Gastroesophageal sphincter (tissue), 4 donors: ENCODE measurements at places on chromosomes 7 and 10.

DNA sequence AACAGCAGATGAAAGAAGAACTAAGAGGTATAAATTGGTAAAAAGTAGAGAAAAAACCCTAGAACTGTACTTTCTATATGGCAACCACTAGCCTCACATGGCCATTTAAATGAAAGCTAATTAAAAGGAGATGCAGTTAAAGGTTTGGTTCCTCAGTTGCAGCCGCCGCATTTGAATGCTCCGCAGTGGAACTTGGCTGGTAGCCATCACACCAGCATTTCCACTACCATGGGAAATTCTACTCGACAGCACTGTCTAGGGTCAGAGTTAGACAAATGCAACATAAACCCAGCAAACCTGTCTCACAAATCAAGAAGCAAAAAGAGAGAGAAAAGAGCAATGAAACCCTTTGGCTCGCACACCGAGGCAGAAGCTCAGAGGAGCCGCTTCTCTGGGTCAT is 29.7 kb downstream of the VIPR2 start:
- no peak for ATAC-seq

DNA sequence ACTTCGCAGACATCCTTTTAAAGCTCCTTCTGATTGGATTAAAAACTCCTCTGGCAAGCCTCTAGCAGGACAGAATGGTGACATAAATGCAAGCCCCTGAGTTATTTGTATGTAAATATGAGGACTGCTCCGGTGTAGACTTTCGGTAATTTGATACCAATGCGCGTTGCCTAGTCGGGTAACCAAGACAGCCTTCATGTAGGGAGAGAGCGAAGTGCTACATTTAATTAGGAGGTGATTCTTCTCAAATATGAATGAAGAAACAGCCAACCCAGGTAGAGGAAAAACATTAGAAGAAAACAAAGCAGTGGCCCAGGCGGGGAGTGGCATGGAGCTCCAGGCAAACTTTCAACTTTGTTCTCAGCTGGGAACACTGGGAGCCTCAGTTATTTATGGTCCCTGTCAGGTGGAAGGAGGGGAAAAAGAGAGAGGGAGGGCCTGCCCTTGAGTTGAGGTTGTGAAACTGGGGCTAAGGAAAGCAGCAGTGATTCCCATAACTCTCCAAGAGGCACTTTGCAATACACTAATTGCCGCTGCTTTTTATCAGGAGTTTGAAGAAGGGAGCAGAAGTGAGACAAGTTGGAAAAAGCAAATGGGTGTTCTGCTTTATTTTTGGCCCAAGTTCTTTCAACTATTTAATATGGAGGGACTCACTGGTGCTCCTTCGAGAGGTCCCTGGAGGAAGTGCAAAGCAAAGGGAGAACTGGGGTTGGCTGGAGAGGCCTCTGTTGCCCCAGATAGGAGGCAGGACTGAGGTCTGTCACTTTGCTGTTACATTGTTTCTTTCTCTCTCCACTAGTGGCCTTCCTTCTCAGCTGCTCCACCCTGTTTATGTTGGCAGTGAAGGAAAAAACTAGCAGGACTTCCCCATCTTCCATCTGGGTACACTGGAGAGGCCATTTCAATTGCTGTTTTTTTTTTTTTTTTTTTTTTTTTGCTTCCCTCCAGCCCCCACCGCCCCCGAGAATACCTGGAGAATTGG is 234.6 kb upstream of the CCDC6 start:
- ATAC-seq: no peak

DNA sequence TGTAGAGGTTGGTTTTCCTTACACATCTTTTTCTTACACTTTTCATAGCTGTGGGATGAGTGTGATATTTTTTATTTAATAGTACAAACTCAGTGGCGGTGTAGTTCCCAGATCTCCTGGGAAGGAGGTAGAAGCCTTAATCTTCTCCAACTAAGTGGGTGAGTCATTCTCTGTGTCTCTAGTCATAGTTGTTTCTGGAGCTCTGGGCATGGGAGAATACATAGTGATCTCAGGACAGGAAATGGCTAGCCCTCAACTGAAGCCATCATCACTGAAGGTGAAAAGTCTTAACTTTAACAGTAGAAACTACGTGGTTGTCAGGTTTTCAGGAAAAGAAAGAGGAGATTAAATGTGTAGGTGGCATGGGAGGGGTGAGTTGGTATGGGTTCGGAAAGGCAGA is 319.4 kb upstream of the FZD8 start:
- no peak for ATAC-seq

- no peak for ATAC-seq
Observed at GRCh38 chr7:15470825-15471668, 90.8 kb downstream of the AGMO start.

GRCh38 chr10:90986136-90986760 is 65.4 kb upstream of the ANKRD1 start:
- ATAC-seq: no peak

- no peak for ATAC-seq
Observed at GRCh38 chr7:139212133-139212532, 18.9 kb upstream of the UBN2 start.

DNA sequence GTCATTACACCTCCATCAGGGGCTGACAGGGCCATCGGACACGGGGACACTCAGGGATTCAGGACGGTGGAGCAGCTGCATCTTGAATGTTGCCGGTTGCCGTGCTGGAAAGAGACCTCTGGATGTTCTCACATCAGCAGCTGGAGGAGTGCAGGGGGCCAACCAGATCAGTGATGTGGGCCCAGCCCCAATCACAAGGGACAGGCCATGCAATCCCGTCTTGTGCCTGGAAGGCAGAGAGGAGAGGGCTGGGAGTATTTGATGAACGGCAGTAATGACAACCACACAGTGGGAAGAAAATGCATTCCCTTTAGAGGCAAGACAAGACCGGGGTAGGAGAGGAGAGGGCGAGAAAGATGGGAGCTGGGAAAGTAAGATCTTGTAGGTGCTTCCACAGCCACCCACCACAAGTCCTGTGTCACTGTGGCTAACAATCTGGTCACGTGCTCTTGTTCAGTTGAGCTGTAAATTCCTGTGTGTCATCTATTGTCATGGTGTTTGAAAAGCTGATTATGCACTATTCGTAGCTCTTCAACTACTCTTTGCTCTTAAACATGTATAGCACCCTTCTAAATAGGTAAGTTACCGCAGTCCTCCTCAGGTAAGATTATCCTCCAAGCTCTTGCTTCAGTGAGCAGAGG is 85.9 kb upstream of the LEP start:
- ATAC-seq: no peak

GRCh38 chr10:88104223-88104622 is 240.8 kb downstream of the PTEN start:
- ATAC-seq: no peak
